Activated CD4-positive, CD25-positive, alpha-beta regulatory T cell treated with anti-CD3 and anti-CD28 coated beads, Interleukin-2, amount 50 U/mL, for 72 hours (primary cell): ENCODE measurements at places on chromosomes 1 and 21.

- DNase-seq, result no peak
Measured at GRCh38 chr1:157085421-157085820, 14.2 kb downstream of the ETV3L start.

DNA sequence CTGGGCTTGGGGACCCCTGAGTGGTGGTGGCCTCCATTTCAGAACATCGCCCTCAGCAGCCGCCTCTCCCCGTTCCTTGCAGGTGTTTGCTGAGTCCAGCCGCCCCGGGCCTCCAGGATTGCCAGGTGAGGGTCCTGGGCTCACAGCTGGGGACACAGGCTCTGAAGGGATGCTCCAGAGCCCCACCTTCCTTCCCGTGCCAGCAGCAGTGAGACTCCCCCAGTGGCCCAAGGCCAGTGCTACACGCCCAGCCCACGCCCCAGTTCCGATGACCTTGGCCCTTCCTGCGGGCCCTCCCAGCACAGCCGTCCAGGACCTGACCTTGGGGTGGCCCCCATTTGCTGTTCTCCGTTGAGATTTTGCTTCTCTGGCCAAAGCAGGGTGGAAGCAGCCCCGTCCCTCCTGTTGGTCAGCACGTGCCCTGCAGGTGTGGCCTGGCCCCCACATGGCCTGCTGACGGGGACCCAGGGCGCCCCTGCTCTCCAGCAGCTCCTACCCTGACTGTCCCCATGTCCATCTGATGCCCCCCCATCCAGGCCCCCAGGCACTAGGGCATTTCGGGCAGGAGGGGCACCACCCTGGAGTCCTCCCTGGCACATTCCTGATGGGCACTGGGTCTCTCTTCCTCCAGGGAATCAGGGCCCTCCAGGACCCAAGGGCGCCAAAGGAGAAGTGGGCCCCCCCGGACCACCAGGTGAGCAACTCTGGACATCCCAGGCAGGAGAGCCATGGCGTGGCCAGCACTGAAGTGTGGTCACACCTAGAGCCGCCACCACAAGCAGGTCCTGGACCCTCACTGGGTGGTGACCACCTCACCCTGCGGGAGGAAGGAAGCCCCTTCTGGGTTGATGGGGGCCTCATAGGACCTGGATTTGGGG is 45.0 kb downstream of the SLC19A1 start:
- DNase-seq, result no peak

DNA sequence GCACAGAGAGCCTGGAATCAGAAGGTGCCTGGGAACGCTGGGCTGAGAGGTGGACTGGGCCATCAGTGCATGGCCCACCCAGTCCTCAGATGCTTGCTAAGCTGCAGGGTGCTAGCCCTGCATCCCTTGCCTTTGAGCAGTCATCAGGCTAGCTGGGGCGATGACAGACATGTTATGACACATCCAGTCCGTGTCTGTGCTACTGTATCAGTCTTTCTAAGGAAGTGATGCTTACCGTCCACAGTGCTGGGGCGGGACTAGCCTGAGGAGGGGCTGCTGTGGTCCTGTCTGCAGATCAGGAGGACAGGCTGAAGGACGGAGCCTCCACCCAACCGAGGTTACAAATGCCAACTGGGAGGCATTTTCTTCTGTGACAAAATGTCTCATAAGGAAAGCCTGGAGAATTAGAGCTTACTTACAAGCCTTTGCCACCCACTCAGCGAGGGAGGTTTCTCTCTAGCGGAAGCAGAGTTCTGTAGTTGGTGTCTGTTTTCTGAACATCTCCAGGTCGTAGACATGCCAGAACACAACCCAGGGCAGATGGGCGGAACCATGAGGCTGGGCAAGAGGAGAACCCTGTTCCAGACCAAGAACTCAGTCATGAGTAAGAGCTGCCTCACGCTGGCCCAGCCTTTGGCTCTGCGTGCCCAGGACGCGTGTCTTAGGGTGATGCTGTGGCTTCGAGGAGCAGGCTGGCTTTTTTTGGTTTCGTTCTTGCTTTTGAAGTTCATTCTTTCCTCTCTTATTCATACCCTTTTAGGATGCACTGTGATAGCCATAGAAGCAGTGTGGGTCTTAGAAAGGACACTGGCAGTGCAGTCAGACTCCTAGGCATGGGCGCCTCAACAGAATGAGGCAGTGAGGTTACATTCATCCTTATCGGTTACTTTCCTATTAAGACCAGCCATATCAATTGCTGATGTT is 14.3 kb downstream of the SLFNL1 start:
- no peak for DNase-seq

GRCh38 chr1:33338440-33339211 is 17.7 kb upstream of the A3GALT2 start:
- no peak for DNase-seq

- DNase-seq, result no peak
Measured at GRCh38 chr1:29457496-29458368, 221.4 kb downstream of the PTPRU start.

DNA sequence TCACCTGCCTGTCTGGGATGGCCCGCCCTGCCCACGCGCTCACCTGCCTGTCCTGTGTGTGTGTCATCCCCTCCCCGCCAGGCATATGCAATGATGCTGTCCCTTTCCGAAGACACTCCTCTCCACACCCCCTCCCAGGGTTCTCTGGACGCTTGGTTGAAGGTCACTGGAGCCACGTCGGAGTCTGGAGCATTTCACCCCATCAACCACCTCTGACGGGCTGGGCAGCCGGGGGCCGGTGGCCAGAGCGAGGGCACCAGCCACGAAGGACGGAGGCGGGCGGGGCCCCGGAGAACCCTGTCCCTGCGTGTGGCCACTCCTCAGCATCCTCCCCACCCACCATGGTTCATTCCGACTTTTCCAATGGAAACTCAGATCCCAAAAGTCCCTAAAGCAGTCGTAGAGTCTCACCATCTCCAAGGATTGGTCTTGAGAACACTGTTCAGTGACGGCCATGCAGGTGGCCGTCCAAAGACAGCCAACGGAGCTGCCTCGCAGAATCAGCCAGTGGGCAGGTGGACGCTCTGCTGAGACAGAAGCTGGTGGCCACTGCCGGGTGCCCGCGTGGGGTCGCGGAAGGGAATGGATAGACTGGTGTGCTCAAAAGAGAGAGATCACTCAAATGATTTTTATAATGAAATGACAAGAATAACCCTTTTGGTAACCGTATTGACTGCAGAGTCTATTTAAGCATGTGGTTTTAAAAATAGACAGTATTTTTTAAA is 20.7 kb upstream of the ARHGEF16 start:
- DNase-seq, result no peak

- no peak for DNase-seq
Measured at GRCh38 chr1:38208716-38209632, 162.4 kb upstream of the POU3F1 start.

DNA sequence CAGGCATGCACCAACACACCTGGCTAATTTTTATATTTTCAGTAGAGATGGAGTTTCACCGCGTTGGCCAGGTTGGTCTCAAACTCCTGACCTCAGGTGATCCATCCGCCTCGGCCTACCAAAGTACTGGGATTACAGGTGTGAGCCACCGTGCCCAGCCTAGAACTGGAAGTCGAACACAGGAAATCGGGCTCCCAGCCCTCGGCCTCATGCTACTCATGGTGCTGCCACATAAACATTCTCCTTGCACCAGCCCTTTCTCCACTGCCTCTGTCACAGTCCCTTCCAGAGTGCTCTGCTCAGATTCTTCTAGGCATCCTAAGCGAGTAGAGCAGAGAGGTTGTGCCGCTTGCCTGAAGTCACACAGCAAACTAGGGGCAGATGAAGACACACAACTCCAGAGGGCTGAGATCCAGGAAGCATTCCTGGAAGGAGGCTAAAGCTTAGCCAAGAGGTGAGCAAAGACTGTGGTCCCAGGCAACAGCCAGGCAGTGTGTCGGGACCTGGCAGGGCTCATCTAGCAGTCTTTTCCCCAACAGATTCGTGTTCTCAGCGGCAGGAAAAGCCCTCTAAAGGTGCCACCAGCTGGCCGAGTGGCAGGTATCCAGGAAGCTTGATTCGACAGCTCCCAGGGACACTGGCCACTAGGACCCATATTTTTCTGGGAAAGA is 29.6 kb upstream of the NPPB start:
- DNase-seq, result no peak

DNA sequence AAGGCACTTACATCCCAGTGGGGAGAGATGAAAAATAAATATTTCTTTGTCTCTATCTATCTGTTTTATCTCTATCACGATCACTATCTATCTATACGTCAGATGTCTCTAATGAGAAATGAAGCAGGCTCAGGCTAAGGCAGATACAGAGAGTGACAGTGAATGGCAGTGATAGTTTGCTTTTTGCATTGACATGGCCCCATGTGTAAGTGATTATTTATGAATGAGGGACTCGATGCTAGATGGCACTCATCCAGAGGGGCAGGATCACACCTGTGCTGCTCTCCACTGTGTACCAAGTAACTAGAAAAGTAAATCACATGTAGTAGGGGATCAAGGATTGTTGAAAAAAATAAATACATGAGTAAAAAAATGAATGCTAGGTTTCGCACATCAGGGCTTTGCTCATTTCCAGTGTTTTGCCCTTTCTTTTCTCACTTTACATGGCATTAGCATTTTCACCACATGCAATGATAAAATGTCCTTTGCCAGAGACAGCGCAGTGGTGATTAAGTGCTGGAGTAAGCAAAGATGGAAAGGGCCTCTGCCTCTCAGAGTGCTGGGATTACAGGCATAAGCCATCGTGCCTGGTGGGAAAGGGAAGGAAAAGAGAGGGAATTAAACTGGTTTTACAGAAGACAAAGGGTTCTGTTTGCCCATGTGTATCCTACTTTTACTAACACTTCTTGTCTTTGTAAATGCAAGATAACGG is 16.5 kb downstream of the TBX19 start:
- DNase-seq, result no peak

DNA sequence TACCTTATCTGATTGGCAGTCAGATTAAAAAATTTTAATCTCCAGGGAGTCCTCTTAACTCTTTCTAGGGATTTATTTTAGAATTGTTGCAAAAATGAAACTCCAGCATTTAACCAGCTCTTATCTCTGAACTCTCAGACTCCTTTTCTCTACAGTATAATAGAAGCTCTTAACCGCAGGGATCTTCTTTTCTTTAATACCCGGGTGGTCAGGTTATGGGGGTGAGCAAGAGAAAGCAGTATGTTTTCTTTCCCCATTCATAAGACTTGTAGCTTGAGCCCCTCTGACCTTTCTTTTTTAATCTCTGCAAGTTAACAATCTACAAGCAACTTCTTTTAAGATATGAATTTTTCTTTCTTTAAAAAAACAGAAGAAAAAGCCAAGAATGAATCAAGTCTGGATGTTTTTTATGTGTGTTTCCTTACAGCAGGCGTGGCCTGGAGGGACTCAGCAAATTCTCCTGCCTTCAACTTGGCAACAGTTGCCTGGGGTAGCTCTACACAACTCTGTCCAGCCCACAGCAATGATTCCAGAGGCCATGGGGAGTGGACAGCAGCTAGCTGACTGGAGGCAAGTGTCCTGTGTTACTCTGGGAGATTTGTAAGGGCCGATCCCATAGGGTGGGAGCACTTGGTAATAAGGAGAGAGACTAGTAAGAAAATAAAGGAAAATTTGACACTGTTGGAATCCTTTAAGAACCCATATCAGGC is 13.4 kb upstream of the OLFML3 start:
- no peak for DNase-seq

- DNase-seq, result no peak
Measured at GRCh38 chr21:36499578-36500471, 19.9 kb upstream of the CLDN14 start.

DNA sequence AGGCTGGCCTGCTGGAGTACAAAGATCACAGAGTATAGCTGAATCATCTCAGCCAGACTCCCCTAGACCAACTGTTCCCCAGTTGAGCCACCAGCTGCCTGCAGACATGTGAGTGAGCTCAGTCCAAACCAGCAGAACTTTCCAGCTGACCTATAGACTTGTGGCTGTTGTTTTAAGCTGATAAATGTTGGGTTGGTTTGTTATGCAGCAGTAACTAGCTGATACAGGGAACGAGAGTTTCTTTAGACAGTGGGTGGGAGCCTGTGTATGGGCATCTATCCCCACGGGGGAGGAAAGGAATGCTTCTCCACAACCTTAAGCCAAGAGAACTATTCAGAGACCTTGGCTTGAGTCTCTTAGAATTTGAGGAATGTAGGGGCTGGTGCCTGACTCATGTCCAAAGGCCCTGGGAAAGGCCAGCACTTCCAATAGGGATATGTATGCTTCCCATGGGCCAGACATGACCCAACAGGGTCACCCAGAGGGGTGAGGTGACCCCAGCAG is 30.1 kb downstream of the SLC1A7 start:
- DNase-seq, result no peak

DNA sequence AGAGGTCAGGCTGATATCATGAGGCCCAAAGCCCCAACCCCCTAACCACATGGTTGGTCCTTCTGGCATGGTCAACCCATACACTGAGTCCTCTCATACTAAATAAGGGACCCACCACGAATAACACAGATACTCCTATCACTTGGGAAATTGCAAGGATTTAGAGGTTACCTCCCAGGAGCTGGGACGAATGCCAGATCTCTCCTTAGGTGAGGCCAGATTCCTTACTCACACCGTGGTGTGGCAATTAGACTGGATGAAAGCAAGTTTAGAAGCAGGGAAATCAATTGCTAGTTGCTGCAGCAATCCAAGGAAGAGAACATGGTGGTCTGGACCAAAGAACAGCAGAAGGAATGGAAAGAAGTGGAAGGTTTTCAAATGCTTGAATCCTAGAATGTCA is 60.1 kb downstream of the IER5 start:
- DNase-seq, result no peak

DNA sequence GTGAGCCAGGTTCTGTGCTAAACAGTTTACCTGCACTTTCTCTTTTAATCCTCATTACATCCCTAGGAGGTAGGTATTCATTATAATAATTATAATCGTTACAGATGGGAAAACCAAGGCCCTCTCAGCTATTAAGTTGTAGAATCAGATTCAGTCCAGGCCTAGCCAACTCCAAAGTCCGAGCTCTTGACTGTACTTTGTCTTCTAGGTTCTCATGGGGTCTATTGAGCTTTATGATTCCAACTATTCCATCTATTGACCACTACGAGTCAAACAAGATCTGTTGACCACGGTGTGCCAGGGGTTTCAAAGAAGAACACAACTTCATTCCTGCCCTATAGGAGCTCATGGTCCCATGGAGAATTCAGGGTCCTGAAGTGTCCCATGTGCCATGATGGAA is 2.0 kb downstream of the IFNLR1 start:
- no peak for DNase-seq

GRCh38 chr1:204093421-204093717 is 20.5 kb downstream of the SOX13 start:
- DNase-seq, result no peak

GRCh38 chr1:2135441-2135841 is 59.1 kb downstream of the FAAP20 start:
- no peak for DNase-seq

DNA sequence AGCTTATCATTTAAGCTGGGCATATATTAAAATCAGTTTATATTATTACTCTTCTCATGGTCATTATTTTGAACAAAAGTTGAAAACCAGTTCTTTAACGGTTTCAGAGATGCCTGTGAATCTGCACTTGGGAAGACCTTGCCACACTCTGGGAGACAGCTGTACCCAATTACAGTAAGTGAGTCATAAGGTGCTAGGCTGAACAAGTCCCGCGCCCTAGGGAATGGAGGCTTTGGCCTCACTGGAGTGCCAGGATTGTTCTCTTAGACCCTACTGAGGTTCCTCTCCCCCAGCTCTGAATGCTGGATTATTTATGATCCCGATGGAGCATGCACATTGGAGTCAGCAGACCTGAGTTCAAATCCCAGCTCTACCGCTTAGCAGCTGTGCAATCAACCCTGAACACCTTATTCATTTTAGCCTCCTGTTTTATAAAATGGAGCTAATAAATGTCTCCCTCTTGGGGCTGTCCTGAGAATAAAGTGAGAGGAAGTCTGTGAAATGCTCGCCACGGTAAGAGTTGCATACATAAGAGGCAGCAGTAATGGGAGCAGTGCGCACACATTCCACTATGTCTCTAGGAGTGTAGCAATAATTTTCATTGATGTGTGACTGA is 266.2 kb downstream of the FOXD2 start:
- DNase-seq, result no peak

GRCh38 chr1:22582661-22583635 is 19.7 kb downstream of the EPHA8 start:
- DNase-seq, result no peak
